ENCODE measurements at places on chromosomes 5 and 9.

DNA sequence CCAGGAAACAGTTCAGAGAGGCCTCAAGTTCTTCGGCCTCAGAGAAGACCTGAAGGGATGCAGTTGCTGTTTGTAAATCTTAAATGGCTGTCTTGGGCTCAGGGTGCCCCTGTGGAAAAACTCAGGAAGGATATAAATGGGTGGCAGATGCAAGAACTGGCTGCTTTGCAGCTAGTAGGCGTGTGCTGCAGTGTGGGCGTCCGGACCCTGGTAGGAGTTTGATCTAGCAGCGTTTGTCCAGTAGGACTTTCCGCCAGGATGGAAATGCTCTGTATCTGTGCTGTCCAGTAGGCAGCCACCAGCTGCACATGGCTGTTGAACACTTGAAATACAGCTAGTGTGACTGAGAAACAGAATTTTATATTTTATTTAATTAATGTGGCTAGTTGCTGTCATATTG is 7.7 kb downstream of the CDX1 start:
- no peak for DNase-seq

GRCh38 chr5:174624733-174625522 is 99.5 kb upstream of the MSX2 start:
- peak; percentile 1 for DNase-seq

DNA sequence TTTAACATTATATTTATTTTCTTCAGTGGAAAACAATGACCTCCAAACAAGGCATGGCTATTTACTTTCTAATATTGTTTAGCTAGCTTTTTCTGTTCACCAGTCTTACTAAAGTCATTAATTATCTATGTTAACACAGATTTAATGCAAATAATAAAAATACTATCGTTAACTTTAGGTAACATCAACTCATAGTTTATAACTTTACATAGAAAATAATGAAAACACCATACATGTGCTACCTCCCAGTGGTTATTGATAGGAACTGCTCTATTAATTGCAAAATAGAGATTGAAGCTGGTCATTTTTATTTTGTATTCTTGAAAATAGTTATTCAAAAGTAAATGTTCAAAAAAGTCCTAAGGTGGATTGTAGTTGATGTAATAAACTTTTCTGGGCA is 78.3 kb upstream of the HCN1 start:
- DNase-seq, result no peak

DNA sequence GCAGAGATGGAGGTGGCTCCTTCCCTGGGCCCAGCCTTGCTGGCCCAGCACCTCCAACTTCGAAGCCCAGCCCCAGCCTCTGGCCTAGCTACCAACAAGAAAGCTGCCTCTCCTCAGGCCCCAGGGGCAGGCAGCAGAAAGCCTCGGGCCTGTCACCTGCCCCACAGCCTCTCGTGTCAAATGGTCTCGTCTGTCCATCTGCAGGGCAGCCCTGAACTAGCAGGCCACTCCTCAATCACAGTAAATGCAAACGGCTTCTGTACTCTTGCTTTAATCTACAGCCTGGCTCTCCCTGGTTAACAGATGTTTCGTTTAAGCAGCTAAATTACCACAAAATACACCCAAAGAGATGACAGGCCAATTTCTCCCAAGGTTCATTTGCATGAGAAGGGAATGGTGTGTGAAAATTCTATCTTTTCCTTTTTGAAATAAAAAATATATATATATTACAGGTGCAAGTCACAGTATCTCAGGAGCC is 21.5 kb downstream of the VAV2 start:
- no peak for DNase-seq

DNA sequence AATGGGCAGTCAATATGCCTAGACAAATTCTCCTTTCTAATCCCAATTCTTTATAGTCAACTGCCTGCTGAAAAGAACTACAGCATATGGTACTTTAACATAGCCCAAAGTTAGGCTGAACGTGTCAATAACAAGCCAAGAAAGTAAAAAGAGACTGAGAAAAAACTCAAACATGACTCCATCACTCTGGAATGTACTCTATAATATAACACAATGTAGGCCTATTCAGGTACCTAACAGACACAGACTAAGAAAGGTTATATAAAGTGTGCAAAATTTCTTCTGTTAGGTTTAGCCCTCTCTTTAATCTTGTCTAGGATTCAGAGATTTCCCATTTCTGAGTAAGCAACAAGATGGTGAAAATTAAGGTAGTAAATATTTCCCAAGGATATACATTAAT is 209.7 kb upstream of the PRR16 start:
- no peak for DNase-seq

DNA sequence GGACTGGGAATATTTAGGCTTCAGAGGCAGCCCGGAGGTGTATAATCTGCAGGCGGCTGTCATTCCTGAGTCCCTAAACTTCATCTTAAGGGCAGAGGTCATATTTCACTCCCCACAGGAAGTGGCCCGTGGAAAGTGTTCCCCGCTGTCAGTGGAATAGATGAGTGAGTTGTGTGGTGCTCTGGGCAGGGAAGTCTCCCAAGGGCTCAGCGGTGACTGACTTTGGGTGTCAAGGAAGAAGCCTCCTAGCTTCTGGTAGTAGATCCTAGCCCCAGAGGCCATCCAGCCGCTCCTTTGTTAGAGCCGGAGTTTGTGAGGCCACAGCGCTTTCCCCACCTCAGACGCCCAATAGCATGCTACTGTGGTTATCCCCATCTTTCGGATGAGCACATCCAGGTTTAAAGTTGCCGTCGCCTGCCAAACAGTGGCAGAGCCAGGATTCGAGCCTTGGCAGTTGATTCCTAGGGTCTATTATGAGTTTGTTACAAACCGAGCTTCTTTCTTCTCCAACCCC is 38.9 kb upstream of the TIFAB start:
- DNase-seq, result no peak

- no peak for DNase-seq
Measured at GRCh38 chr9:15403155-15403554, 19.5 kb upstream of the SNAPC3 start.

GRCh38 chr9:75930730-75931321 is 40.4 kb downstream of the PCSK5 start:
- DNase-seq, result no peak

DNA sequence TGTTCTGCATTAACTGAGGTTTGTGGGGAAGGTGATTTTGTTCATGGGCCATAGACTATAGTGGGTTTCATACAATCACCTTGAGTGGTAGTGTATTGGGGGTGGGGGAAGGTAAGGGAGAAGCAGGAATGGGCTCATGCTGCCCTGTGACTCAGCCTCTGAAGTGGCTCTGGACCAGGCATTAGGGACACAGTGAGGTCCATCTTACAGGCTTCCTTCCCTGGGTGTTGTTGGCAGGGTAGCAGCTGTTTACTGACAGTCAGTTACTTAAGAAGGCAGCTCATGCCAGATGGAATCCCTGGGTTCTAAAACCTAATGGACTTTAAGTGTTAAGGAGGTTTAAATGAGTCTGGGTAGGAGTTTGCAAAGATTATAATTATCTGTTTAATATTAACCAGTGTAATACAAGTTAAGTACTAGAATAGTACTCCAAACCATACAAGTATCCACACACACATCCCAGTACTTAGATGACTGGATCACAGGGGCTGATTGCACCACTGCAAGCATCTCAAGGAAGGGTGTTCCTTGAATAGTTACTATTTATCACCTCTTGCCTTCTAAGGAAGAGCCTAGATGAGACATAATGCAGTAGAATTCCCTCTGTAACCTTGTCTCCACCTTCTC is 59.3 kb downstream of the CAST start:
- DNase-seq, result no peak

DNA sequence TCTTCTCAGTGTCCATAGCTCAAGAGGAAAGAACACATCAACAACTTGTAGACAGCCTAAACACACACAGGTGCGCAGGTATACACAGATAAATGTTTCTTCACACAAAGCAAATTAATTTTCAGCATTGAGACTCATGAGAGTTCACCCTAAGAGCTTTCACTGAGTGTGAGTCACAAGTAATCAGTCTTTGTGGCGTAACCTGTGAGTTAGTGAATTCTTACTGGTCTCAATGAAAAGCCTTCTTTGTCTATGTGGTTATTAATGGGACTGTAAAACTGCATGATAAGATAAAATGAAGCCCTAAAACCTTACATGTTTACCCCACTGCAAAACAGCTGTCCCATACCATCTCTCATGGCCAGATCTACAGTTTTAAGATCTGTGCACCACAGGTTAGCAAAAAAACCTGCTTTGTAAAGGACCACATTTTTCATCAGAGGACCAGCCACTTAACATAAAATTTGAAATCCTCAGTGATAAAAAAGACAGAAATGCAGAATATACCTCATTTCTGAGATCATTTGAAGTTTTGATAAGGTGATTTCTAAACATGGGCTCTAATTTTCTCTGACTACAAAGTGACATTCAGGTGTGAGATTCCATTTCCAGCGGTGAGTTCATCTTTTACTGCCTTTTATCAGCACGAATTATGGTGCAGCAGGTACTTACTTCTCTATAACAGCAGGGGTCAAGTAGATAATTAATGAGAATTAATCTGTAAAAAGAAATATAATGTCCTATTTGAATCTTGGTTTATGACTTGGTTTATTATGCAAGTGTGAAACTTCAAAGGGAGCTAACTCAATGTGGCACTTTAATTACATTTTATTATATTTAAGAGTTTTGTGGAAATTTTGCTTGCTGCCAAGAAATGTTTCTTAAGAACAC is 335.7 kb upstream of the PIK3R1 start:
- no peak for DNase-seq

GRCh38 chr5:124474528-124475215 is 271.8 kb downstream of the ZNF608 start:
- no peak for DNase-seq

GRCh38 chr9:81585191-81585763 is 104.1 kb downstream of the TLE1 start:
- no peak for DNase-seq

- DNase-seq, result peak; percentile 26
Measured at GRCh38 chr5:32760091-32760509, 49.0 kb downstream of the NPR3 start.

DNA sequence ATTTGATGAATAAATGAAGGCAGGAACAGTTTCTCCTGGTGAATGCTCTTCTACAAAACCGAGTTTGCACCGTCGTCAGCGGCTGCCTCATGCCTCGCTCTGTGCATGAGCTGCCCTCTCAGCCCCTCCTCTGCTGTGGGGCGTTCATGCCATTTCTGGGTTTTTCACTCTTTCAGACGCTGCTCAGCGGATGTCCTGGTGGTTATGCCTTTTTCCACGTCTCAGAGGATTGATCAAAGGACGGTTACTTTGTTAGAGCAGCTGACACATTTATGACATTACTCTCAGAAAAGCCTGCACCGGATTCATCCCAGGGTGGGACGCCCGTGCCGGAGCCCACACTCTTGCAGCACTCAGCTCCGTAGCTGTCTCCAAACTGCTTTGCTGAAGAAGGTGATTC is 195.9 kb upstream of the PPP1R26 start:
- DNase-seq, result no peak

- DNase-seq, result no peak
Measured at GRCh38 chr9:28464481-28465216, 891.4 kb upstream of the C9orf72 start.

- DNase-seq, result no peak
Measured at GRCh38 chr5:149869411-149869821, 75.2 kb downstream of the PDE6A start.

DNA sequence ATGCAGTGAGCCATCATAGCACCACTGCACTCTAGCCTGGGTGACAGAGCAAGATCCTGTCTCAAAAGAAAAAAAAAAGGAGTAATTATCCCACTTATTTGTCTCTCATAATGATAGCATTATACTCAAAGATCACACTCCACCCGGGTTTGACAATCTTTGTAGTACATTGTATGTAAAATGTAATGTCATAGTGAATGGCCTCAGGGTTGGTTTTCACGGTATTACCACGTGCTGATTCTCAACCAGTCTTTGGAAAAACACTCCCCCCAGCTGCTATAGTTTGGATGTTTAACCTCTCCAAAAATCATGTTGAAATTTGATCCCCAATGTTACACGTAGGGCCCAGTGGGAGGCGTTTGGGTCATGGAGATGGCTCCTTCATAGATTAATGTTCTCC is 402.4 kb upstream of the GRAMD2B start:
- DNase-seq, result no peak

DNA sequence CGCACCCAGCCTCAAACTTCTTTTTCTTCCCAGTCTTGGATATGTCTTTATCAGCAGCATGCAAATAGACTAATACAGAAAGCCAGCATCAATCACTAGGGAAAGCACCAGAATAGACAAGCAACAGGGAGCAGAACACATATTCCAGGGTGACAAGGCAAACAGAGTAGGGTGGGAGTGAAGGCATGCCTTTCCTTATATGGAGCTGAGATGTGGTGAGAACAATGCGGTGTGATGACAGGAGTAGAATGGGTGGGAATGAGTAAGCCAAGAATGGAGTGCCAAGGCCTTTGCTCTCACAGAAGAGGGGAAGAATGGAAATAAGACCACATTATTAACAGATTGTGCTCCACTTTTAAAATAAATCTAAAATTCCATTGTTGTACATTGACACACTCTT is 115.6 kb downstream of the CETN3 start:
- DNase-seq, result no peak

DNA sequence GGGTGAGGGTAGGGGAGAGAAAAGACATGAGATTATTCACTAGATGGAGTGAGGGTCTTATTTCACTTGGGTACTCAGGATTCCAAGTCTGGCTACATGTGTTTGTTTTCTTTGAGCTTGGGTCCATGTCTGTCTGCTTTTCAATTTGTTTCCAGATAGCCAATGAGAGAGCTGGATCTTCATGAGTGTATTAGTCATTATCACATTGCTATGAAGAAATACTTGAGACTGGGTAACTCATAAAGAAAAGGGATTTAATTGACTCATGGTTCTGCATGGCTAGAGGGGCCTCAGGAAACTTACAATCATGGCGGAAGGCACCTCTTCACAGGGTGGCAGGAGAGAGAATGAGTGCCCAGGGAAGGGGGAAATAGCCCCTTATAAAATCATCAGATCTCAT is 196.8 kb upstream of the TRIM32 start:
- DNase-seq, result no peak

GRCh38 chr9:136807281-136808074 is at the start of gene RABL6:
Gene RABL6, plus strand, starts transcription at chr9:136807948. Its CDS starts 249 bp downstream, at chr9:136808197.
- peak; percentile 69 for DNase-seq

DNA sequence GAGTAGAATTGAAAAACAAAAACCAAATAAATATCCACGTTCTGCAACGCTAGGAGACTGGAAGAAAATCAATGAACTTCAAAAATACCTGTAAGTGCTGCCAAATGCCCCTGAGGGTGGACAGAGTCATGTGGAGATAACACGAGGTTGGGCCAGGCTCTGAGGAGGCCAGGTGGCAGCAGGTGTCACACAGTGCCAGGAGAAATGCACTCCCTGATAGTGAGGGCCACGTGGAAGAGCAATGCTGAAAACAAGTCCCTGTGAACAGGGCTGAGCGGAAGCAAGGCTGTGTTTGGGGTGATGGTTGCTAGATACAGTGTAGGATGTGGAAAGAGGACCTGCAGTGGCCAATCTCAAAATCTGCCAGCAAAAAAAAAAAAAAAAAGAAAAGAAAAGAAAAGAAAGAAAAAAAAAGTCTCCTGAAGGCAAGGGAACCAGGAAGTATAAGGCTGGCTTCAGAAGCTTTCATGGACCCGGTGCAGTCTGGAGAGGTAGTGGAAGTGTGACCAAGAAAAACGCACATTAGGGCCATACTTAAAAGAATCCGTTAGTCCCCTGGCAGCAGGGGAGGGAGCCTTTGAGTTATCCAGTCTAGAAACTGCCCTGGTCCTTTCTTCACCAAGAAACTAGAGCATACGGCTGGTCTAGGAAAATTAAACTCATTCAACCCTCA is 16.8 kb downstream of the C1QTNF3 start:
- no peak for DNase-seq
